ENCODE measurements at places on chromosomes 1 and 21. TPM values are rescaled to one million over a fixed set of nuclear protein-coding genes. Genes with fewer than 3 reads are reported as not detected.

DNA sequence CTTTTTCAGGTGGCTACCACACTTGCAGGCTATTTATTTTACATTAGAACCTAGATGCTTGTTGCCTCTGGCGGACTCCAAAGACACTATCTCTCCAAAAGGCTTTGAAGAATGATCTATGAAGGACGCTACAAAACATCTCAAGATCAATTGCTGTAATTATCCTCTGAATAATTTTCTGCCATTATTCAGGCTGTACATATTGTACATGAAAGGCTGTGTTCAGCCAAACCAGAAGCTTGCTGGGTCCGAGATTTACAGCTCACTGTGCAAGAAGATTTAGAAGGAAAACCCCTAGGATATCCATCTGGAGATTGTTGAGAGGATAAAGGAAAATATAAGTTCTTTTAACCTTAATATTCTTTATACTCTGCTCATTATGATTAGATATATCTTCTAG is 523.6 kb upstream of the PLXNA2 start:
- H3K27ac ChIP-seq, result no peak overlapping the region
- peaks cover 3% of the 10 kb centered on the region for H3K4me1 ChIP-seq
- H3K27me3 ChIP-seq, result peaks cover 1% of the 10 kb centered on the region

GRCh38 chr1:214396330-214396729 is 115.4 kb downstream of the SMYD2 start:
- DNase-seq, result no peak
- peaks cover 9% of the 10 kb centered on the region for H3K4me1 ChIP-seq
- no peak overlapping the region for H3K4me3 ChIP-seq
- H3K27ac ChIP-seq, result no peak overlapping the region

- peaks cover 7% of the 10 kb centered on the region for H3K4me1 ChIP-seq
- peaks cover 5% of the 10 kb centered on the region for H3K36me3 ChIP-seq
- no peak for DNase-seq
Measured at GRCh38 chr21:26909972-26910371, 56.9 kb downstream of the ADAMTS5 start.

- peaks cover 15% of the 10 kb centered on the region for H3K4me1 ChIP-seq
- DNase-seq, result no peak
- H3K36me3 ChIP-seq, result no peaks in the 10 kb centered on the region
- H3K4me3 ChIP-seq, result peak overlapping the region; percentile 78
- no peak overlapping the region for H3K27ac ChIP-seq
Measured at GRCh38 chr21:36105327-36105842, 29.5 kb upstream of the CBR3 start.

- no peak for DNase-seq
- H3K4me3 ChIP-seq, result no peak overlapping the region
- H3K36me3 ChIP-seq, result no peaks in the 10 kb centered on the region
- no peak overlapping the region for H3K27ac ChIP-seq
Measured at GRCh38 chr21:18759267-18759666, 355.7 kb upstream of the TMPRSS15 start.

GRCh38 chr1:230240446-230241086 is 173.5 kb downstream of the GALNT2 start:
- no peak for DNase-seq
- H3K36me3 ChIP-seq, result peaks cover 6% of the 10 kb centered on the region
- no peak overlapping the region for H3K27ac ChIP-seq
- H3K27me3 ChIP-seq, result peaks cover 5% of the 10 kb centered on the region

GRCh38 chr21:42324896-42325295 is 9.7 kb upstream of the TFF3 start:
- DNase-seq, result no peak
- peaks cover 2% of the 10 kb centered on the region for H3K27me3 ChIP-seq
- peaks cover 3% of the 10 kb centered on the region for H3K4me1 ChIP-seq
- H3K36me3 ChIP-seq, result no peaks in the 10 kb centered on the region

DNA sequence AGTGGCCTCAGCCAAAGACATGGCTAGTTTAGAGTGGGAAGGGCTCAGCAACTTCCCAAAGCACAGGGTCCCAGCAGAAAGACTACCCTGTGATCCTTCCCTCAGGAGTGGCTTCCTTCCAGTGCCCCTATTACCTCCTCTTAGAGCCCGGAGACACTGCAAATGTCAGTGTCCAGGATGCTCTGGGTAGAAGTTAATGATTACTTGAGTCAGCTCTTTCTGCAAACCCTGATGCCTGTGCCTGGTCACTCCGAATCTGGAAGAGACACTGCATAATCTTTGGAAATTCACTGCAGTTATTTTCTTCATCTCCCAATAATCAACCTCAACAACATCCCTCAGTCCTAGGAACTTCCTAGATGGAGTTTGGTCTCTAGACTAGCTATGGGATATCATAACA is 27.2 kb upstream of the MGST3 start:
- no peak overlapping the region for H3K27ac ChIP-seq
- H3K36me3 ChIP-seq, result no peaks in the 10 kb centered on the region
- H3K27me3 ChIP-seq, result no peaks in the 10 kb centered on the region
- H3K4me1 ChIP-seq, result no peaks in the 10 kb centered on the region
- DNase-seq, result no peak

DNA sequence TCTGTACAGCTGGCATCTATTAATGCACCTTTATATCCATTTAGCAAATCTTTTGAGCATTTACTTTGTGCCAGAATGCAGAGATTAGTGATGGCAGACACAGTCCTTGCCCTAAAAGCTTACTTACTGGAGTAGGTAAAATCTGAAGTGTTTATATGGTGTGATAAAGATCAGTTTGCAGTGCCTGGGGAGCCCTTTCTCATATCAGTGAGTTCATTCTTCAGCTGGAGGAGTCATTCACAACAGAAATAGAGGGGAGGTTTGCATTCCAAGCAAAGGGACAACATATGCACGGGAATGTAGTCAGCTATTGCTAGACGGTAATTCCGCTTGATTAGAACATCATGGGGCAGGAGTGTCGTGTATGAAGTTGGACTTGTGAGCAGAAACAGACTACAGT is 8.4 kb downstream of the SLC35F3 start:
- peaks cover 3% of the 10 kb centered on the region for H3K4me1 ChIP-seq
- peaks cover 3% of the 10 kb centered on the region for H3K27me3 ChIP-seq
- DNase-seq, result no peak
- no peak overlapping the region for H3K4me3 ChIP-seq
- no peak overlapping the region for H3K27ac ChIP-seq

GRCh38 chr1:73467731-73468130 is 730.2 kb downstream of the LRRIQ3 start:
- no peaks in the 10 kb centered on the region for H3K36me3 ChIP-seq
- H3K4me1 ChIP-seq, result no peaks in the 10 kb centered on the region
- H3K27ac ChIP-seq, result no peak overlapping the region
- no peak for DNase-seq

DNA sequence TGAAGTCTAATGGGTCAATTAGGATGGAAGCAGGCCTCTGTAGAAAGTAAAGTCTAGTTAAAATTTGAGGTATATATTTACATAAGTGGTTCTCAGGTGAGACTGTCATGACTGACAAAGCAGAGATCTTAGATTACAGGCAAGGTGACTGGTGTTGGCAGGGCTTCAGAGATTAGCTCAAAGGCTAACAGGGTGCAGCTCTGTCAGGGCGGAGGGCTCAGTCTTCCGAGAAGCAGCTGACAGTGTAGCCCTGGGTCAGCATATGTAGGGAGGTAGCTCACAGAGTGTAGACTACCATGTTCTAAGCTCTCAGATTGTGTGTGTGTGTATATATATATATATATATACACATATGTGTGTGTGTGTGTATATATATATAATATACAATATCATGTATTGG is 54.7 kb downstream of the RBM11 start:
- H3K27ac ChIP-seq, result no peak overlapping the region
- no peaks in the 10 kb centered on the region for H3K27me3 ChIP-seq

GRCh38 chr1:153277852-153278251 is 18.4 kb downstream of the LORICRIN start:
- no peak for DNase-seq
- H3K27me3 ChIP-seq, result peaks cover 2% of the 10 kb centered on the region
- H3K4me3 ChIP-seq, result no peak overlapping the region

DNA sequence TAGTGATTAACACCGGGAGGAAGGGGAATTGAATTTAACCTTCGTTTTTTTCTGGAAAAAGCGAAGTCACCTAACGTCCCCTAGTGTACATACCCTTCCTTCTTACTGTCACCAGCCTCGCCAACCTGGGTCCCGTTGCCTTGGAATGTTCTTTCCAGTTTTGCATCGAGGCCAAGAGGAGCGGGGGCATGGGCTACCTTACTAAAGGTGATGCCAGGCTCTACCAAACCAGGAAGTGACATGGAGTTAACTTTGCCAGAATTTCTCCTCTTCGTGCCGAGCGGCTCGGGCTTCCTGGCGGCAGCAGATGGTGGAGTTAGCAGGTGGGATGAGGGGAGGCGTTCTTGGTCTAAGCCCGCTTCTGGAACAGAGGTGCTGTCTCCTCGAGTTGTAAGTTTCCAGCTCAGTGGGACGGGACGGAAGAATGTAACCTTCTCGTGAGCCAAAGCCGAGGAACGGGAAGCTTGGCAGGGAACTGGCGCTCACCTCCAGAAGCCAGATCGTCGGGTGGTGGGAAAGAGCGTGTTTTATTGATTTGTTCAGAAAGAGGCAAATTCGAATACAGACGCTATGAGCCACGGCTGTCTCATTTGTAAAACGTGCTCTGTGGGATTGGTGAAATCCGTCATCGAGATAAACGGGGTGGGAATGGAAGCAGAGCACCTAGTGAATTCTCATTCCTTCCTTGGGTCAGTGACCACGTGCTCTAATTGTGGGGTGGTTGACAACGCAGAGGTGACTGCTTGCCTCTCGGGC is 486 bp downstream of the NIPAL3 start:
- H3K36me3 ChIP-seq, result no peaks in the 10 kb centered on the region
- H3K27ac ChIP-seq, result peak overlapping the region; percentile 78
- no peaks in the 10 kb centered on the region for H3K27me3 ChIP-seq
- H3K4me3 ChIP-seq, result peak overlapping the region; percentile 98
- DNase-seq, result no peak
- H3K4me1 ChIP-seq, result peaks cover 29% of the 10 kb centered on the region

Gene SEMA4A
- 4.0 TPM for total RNA-seq

Gene FMO5
- 0.25 TPM for total RNA-seq

Gene NBPF4
- not detected for total RNA-seq

Gene TMEM39B
- total RNA-seq, result 23.2 TPM

Gene LPAR3
- 14.0 TPM for total RNA-seq

Gene GPR153
- 174 TPM for total RNA-seq
